NCI-H226 (cell line): ENCODE measurements at places on chromosomes 6 and 20.

GRCh38 chr20:40706977-40707582, 18.0 kb upstream of the MAFB start:
- DNase-seq, result no peak

- no peak for DNase-seq
Measured at GRCh38 chr6:156175971-156176421, 601.2 kb upstream of the ARID1B start.

DNA sequence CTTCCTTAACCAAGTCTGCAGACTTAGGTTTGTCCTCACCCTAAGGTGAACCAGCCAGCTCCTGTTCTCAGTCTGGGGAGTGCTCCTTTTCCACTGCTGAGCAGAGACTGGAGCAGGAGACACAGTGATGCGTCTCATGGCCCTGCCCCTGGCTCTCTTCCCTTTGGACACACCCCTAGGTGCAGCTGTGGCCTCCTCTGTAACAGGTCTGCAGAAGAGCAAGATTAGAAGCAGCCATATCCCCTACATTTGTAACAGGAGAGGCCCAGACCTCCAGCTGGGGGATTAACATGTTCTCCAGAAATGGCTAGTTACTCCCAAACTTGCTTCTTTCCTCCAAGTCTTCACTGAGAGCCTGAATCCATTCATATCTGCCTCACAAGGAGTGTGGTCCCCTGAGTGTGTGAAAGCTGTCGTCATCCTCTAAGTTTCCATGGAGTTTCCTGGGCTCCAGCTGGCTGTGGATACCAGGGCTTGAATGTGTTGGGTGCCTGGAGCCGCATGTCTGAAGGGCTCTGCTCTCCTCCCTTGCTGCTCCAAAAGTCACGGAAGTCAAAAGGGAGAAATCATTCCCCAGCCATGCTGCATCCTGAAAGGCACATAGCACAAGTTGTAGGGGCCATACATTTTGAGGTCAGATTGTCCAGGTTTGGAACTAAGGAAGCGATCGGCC, 57.7 kb downstream of the PPP1R14C start:
- DNase-seq, result no peak

GRCh38 chr6:149985481-149985937, 21.8 kb downstream of the ULBP1 start:
- peak; percentile 9 for DNase-seq

DNA sequence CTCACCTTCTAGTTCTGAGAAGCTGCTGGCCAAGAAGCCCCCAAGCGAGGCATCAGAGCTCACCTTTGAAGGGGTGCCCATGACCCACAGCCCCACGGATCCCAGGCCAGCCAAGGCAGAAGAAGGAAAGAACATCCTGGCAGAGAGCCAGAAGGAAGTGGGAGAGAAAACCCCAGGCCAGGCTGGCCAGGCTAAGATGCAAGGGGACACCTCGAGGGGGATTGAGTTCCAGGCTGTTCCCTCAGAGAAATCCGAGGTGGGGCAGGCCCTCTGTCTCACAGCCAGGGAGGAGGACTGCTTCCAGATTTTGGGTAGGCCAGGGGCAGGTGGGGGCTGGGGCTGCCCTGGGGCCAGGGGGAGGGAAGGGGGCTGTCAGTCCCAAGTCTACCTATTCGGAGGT, 2.3 kb downstream of the MYLK2 start:
- no peak for DNase-seq

GRCh38 chr6:129744201-129744879, 34.4 kb upstream of the ARHGAP18 start:
- DNase-seq, result peak; percentile 63
